AG09309 (cell line): ENCODE measurements at places on chromosomes 5 and 9.

GRCh38 chr9:29214154-29214689 is 1640.9 kb upstream of the C9orf72 start:
- no peak for DNase-seq

DNA sequence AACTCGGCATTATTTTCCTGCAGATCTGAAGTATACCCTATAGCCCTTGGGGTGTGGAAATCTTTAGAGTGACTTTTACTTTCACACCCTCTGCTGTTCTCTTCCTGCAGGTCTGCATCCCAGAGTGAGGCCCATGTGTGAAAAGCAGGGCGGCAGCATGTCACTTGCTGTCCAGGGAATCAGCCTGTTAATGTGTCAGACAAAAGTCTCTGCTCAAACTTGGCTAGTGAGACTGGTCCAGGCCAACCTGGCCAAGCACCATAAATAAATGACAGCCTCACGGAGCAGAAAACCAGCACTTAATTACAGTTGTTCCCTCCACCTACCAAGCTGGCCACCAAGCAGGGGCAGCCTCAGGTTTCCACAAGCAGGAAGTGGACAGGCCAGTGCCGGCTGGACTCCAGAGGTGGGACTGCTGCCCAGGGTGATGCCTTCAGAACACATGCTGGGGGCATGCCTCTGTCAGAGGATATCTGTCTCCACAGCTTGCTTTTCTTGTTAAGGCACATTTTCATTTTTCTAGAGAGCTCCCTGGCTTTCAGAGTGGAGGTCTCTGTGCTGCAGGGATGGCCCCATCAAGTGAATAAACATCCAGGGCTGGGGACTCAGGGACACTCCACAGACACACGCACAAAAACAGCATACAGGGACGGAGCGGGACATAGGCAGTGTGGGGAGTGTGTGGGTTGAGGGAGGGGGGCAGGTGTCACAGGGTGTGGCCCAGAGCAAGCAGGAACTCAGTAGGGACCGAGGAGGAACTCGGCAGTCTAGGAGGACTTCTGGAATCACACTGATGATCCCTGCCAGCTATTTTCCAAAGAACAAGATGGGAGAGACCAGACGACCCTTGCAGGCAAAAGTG is 243.8 kb upstream of the IRX1 start:
- no peak for DNase-seq

- no peak for DNase-seq
These were observed 30.1 kb downstream of the ISOC1 start for GRCh38 chr5:129124608-129125007.

GRCh38 chr5:42507451-42508097 is 84.3 kb downstream of the GHR start:
- no peak for DNase-seq

GRCh38 chr5:143588933-143589662 is 185.6 kb upstream of the NR3C1 start:
- DNase-seq, result no peak

GRCh38 chr5:134410822-134411221 is 859 bp downstream of the CDKN2AIPNL start:
- DNase-seq, result no peak

DNA sequence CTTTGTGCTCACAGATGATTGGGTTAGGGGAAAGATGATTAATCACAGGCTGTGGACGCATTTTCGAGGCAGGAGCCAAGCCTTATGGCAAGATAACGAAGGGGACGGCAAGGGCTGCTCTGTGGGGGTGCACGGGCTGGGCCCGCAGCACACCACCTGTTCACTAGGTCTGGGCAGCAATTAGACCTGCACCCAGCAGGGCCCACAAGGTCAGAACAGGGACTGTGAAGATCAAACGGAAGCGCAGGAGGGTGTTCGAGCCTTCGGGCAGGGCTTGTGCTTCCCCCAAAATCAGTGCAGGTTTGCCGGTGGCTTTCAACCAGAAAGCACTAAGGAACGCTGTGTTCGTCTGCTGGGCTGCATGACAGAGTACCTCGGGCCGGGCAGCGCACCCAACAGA is 73.7 kb downstream of the UBE2QL1 start:
- DNase-seq, result no peak

- no peak for DNase-seq
These were observed 75.7 kb downstream of the AMBP start for GRCh38 chr9:114002271-114002985.

GRCh38 chr9:14071484-14071883 is 242.5 kb downstream of the NFIB start:
- no peak for DNase-seq

DNA sequence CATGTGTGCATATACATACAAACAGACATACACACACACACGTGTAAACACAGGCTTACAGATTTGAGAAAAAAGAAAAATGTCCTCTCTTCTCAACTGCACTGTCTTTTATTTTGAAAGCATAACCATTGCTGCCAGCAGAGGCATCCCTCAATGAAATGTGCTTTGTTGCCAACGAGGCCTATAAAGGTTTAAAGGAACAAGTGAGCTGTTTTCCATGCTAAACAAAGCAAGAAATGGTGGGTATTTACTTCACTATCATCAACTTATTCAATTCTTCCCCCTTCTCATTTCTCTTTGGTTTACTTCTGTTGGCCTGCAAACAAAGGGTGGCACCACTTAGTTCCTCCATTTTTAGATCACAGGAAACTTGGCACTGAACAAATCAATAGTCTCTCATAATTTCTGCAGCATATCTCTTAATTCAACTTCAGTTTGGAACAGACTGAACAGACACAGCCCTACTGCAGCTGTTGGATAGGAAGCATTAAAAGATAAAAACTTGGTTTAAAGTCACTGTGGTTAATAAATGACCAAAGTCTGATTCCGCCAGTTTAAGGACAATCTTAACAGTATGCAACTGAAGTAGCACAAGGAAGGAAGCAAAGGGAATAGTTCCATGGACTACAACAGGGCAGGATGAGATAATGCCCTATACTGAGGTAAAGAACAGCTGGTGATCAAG is 21.7 kb downstream of the TTC33 start:
- no peak for DNase-seq

DNA sequence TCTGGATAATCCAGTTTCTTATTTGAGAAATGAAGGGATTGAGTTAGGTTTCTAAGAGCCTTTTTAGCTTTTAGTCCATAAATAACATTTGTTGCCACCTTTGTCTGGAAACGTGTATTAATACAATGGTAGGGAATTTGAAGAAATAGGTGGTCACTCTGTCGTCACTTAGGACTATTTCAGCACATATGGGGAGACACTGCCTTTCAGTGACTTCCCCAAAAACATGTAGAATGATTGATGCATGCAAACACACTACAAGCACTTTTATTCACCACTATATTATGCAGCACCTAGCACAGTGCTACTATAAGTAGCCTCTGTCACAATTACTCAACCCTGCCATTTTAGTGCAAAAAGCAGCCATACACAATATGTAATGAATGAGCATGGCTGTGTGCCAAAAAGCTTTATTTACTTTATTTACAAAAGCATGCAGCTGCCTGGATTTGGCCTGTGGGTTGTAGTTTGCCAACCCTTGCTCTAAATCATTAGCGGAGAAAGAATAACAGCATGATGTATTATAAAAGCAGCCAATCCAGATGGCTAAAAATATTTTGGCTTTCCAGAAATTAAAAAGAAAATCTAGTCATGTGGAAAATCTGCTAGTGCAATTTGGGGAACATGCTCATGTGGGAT is 154.2 kb upstream of the HMHB1 start:
- no peak for DNase-seq

- peak; percentile 38 for DNase-seq
These were observed 186.3 kb downstream of the KDM4C start for GRCh38 chr9:6944093-6944551.

DNA sequence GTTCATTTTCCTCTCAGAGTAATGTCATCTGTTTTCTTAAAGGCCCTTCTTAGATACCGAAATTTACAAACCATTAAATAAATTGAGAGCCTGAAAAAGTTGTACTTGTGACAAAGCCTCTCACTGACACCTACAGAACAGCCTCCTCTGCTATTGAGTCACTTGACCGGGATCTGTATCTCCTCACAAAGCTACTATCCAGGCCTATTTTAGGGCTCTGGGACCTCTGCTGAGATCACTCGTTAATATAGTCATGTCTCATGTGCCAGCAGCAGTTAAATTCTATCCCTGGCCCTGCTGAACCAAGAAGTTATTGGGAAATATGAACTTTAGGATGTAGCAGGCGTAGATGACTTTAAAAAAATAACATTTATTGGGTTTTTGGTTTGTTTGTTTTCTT is 31.1 kb downstream of the FBXO38 start:
- DNase-seq, result no peak

DNA sequence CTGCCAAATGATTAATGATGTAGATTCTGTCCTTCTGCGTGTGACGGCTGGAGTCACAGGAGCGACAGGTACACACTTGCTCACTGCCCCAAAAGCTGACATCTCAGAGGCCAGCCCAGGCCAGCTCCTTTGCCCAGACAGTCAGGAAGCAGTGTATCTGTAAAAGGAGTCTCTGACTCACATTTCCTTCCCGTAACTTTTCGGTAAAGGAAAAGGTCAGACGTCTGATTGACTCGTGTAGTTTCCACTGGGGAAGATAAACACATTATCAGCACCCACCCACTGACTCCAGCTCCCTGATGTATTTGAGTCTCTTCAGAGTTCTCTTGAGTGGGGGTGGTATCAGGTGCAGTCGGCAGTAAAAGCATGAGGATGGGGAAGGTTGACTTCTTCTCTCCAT is 64.4 kb upstream of the WWC1 start:
- DNase-seq, result no peak

GRCh38 chr5:101969742-101970141 is 326.3 kb downstream of the SLCO4C1 start:
- no peak for DNase-seq

DNA sequence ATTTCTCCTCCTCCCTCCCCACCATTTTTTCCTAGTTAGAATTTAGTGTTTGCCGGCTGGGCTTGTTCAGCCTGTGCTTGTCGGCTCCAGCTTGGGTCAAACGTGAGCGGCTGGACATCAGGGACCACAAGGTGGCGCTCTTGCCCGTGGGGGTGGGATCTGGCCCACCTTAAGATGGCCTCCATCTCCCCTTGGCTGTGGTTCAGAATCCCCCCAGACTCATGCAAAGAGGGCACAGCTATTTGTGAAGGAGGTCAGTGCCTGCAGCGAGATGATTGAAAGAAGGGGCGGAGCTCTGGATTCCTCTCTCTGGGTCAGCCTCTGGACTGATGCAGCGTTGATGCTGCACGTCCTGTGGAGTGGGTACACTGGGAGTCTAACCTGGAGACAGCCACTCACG is 283.3 kb upstream of the TUT7 start:
- DNase-seq, result no peak

DNA sequence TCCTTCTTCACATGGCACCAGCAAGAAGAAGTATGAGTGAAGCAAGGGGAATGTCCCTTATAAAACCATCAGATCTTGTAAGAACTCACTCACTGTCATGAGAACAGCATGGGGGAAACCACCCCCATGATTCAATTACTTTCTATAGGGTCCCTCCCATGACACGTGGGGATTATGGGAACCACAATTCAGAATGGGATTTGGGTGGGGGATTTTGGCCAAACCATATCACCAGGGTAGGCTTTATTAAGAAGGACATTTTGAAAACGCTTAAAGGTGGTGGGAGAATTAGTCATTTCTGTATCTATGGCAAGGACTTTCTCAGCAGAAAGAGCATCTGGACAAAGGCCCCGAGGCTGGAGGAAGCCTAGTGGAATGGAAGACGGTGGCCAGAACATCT is 100.2 kb upstream of the ADAMTS16 start:
- no peak for DNase-seq

DNA sequence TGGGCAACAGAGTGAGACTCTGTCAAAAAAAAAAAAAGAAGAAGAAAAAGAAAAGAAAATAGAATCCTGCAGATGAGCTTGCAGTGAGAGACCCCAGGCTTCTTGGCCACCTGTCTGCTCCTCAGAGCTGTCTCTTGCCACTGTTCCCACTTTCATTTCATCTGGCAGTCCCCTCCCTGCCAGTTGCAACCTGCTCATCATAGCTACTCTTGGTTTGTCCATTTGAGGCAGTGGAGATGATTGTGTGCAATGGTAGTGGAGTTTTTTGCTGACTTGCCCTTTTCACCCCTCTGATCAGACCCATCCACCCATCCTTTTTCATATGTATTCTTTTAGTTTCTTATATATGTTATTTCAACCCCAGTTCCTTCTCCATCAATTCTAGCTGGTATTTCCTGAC is 28.7 kb downstream of the ANKRD33B start:
- DNase-seq, result no peak

- DNase-seq, result no peak
These were observed 149.6 kb upstream of the C9orf72 start for GRCh38 chr9:27722866-27723265.

DNA sequence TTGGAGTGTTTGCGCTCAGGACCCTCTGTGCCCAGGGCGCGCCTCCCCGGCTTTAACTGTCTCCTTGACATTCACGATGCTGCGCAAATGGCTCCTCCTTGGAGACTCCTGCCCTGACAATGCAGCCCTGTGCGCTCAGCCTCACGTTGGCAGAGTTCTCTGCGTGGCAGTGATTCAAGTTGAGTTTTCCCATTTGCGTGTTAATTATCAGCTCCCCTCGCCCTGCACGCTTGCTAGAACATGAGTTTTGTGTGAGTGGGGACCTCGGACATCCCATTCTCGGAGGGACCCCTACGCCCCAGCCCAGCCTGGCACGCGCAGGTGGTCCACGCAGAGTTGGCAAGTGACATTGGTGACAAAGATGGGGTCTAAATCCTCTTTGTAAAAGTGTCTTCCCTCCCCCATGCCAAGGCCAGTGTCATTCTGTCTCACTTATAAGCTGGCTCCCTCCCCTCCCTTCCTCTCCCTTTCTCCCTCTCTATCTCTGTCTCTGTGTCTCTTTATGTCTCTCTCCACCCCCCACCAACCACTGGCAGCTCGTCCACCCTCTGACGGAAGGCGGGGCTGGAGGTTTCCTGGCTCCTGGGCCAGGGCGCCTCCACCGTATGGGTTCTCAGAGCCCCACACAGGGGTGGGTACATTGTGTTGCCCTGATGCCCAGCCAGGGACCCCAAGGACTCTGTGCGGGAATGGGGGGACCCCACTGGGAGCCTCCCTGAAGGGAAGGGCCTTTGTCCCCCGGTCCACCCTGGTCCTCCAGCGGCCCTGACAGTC is 169.3 kb downstream of the OLFM1 start:
- no peak for DNase-seq

DNA sequence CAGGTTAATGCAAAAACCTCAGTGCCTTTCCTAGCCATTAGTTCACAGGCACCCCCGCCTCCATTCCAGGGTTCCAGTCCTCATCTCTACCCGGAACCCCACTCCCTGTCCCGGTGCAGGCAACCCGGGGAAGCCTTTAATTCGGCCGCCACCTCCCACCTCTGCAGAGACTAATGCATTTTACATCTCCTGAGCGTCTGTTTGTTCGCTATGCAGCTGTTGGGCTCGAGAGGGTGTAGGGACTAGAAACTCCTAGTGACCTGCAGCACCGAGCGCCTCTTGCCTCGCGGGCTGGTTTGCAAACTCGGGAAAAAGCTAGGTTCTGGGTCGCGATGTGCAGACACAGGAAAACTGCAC is 3.6 kb downstream of the GDNF start:
- no peak for DNase-seq

- DNase-seq, result no peak
These were observed 3.1 kb upstream of the CATSPER3 start for GRCh38 chr5:134964359-134965270.

DNA sequence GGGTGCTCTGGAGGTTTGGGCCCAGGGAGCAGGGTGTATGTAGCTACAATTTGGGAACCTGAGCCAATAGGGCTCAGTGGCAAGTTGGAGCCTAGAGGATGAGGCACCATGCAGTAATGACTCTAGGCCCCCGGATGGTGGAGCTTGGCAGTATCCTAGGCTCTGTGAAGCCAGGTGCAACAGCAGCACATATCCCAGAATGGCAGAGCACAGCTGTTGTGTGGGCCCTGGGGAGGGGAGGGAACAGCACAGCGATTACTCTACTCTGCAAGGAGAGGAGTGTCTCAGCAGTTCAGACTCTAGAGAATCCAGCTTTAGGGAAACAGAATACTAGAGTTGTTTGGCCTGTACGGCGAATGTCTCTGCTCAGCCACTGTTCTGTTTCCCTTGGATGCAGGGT is 56.1 kb downstream of the LRRTM2 start:
- DNase-seq, result no peak
